Cardiac muscle cell (in vitro differentiated cells and primary cell): ENCODE measurements at places on chromosomes 16 and 17. TPM values are rescaled to one million over a fixed set of nuclear protein-coding genes. Genes with fewer than 3 reads are reported as not detected.

DNA sequence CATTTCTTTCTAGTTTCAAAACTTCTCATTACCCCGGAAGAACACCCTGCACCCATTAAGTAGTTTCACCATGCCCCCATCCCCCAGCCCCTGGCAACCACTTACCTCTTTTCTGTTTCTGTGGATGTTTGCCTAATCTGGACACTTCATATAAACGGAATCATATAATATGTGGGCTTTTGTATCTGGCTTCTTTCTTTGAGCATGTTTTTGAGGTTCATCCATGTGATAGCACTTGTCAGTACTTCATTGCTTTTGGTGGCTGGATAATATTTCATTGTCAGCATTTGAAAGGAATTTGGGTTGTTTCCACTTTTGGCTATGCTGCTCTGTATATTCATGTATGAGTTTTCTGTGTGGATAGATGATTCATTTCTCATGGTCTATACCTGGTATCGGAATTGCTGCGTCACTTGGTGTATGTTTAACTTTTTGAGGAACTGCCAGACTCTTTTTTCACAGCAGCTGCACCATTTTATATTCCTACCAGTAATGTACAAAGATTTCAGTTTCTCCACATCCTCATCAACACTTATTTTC lies 30.0 kb upstream of the SLC5A10 start:
- DNase-seq, result peak; percentile 60

Gene CACNB1
- 17.3 and 27.6 TPM in 2 replicates for total RNA-seq

Gene TBC1D3
- total RNA-seq, result not detected in 2 replicates

Gene CCDC40
- 8.0 and 11.3 TPM in 2 replicates for total RNA-seq

Gene ABR
- 55.4 and 67.5 TPM in 2 replicates for total RNA-seq

Gene GRIN2A
- 1.7 and 5.5 TPM in 2 replicates for total RNA-seq

- DNase-seq, result no peak
Measured at GRCh38 chr16:50467943-50468748, 80.0 kb upstream of the NKD1 start.

- peak; percentile 2 for DNase-seq
Measured at GRCh38 chr16:84143784-84144199, 1.2 kb downstream of the HSDL1 start.

Gene MEOX1
- 0.07 and 1.0 TPM in 2 replicates for total RNA-seq

GRCh38 chr17:78315355-78316114 lies 44.3 kb downstream of the SOCS3 start:
- no peak for DNase-seq

- DNase-seq, result no peak
Measured at GRCh38 chr17:54932711-54933110, 32.1 kb downstream of the TOM1L1 start.

Gene ZG16B
- total RNA-seq, result not detected in 2 replicates

DNA sequence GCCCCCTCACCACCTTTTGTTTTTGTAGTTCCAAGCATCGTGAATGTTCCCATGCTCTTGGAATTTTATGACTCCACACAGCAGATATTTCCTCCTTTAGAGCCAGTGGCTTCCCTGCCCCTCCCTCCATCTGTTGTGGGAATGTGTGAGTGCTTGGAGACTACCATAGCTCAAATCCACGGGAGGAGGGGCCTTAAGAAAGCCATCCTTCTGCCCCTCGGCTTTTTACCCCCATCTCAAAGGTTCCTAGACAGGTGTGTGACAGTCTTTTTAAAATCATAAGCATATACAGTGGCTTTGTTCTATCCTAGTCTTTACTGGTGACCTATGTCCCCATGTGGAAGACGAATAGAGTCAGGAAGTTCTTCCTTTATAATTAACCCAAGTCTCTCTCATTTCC lies 47.2 kb downstream of the YPEL2 start:
- peak; percentile 83 for DNase-seq

DNA sequence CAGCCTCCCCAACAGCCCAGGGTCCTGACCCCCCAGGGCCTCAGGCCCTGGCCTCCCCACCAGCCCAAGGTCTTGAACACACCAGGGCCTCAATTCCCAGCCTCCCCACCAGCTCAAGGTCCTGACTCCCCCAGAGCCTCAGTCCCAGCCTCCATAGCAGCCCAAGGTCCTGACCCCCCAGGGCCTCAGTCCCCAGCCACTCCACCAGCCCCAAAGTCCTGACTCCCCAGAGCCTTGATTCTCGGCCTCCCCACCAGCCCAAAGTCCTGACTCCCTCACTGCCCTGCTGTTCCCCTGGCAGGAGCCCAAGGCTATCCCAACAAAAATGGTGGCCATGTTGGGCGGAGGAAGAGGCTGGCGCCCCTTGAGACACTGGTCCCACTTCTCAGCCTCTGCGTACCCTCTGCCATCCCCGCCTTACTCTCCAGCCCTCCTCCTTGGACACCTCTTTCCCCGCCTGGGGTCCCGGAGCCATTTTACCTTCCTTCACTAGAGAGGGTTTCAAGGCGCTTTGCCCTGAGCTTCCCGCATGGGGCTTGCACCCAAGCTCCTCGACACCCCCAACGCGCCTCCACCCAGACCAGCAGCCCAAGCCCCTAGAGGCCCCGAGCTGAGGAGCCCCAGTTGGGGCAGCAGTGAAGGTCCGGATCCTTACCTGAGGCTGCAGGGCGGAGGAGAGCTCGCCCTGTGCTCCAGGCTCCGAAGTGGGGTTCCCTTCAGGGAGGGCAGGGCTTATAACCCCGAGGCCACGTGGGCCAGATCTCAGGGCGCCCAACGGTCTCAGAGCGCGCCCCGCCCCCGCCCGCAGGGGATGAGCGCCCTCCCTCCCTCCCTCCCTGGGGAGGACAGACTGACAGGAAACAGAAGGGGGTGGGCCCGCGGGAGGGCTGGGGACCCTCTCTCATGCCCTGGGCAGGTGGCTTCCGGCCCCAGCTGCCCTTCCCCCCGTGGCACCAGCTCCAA lies 3.5 kb upstream of the TSPOAP1 start:
- no peak for DNase-seq

Gene LDHD
- 7.6 and 12.2 TPM in 2 replicates for total RNA-seq

Gene ETV4
- total RNA-seq, result 1.3 and 2.4 TPM in 2 replicates

DNA sequence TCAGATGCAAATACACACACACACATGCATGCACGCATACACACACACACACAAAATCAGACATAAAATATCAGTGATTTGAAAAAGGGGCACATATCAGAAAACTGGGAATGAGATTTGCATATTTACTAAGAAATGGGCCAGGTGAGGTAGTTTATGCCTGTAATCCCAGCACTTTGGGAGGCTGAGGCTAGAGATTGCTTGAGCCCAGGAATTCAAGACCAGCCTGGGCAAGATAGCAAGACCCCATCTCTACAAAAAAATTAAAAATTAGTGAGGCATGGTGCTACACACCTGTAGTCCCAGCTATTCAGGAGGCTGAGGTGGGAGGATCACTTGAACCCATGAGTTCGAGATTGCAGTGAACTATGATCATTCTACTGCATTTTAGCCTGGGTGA lies 22.4 kb upstream of the PNPO start:
- no peak for DNase-seq

DNA sequence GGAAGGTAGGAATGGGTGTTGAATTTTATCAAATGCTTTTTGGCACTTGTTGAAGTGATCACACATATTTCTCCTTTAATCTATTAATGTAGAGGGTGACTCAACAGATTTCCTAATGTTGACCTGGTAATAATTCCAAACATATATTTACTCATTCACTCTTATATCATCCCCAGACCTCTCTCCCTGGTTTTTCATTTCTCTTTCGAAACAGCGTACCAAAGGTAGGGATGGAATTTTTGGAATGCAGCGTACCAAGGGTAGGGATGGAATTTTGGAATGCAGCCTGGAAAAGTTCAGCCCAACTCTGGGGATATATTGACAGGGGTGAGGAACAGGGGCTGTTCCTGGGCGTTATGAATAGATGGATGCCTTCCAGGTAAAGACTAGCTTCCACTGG lies 7.3 kb downstream of the KIF18B start:
- peak; percentile 70 for DNase-seq

- DNase-seq, result peak; percentile 55
Measured at GRCh38 chr17:27553019-27553511, 77.9 kb upstream of the LGALS9 start.

GRCh38 chr16:68782198-68783174 lies 45.4 kb downstream of the CDH1 start:
- DNase-seq, result no peak

- DNase-seq, result no peak
Measured at GRCh38 chr17:79043931-79044320, 20.0 kb downstream of the C1QTNF1 start.

- DNase-seq, result no peak
Measured at GRCh38 chr17:39997543-39997942, 16.9 kb downstream of the PSMD3 start.

Gene ADAD2
- total RNA-seq, result 0.04 TPM in 1 of 2 replicates, not detected in the other

DNA sequence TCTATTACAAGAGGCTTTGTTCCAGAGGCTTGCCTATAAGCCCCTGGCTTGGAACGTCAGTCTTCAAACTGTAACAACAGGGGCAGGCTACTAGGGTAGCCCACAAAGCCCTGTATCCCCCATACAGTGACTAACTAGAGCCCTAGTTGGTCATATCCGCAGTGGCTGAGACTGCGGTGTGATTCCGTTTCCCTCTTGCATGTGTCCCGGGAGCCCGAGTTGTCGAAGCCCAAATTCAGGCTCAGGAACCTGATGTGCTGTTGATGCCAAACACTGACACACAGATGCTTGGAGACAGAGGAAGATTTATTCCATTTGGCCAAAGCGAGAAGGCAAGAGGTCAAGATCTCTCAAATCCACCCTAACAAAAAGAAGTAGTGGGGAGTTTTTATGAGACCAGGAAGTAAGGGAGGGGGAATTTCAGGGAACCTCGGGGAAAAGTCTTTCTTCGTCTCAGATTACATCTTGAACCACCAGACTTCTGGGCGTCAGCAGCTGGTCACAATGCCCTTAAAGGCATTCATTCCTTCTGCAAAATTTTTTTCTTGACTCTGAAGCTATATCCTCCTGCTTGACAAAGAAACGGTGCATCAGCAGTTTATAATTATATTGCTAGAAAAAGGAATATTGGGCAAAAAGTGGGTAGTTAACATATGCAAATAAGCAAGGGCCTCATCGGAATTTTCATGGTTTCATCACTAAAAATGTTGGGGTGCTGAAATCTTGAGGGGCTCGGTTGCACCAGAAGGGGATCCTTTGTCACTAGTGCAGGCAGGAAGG lies 879 bp downstream of the SLFN5 start:
- DNase-seq, result peak; percentile 38

GRCh38 chr17:29760279-29761039 lies 137.7 kb upstream of the CORO6 start:
- DNase-seq, result peak; percentile 47

- DNase-seq, result no peak
Measured at GRCh38 chr17:20010936-20011335, 1.8 kb downstream of the SPECC1 start.

DNA sequence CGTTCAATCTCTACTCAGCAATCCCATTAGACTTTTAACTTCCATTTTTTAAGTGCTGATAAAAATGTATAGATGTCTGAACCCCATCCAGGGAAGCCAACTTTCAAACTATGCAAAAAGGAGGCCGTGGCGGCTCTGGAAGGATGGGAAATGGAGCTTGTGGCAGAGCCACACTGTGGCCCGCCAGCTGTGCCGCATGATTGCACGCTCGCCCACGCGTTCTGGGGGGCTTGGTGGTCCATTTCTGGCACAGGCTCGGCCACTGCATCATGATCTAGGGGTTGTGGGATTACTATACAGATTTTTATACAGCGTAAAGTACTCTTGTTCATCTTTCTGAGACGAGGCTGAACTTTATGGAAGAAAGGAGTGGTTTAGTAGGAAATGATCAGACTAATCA lies 57.6 kb downstream of the FOXL1 start:
- DNase-seq, result no peak

DNA sequence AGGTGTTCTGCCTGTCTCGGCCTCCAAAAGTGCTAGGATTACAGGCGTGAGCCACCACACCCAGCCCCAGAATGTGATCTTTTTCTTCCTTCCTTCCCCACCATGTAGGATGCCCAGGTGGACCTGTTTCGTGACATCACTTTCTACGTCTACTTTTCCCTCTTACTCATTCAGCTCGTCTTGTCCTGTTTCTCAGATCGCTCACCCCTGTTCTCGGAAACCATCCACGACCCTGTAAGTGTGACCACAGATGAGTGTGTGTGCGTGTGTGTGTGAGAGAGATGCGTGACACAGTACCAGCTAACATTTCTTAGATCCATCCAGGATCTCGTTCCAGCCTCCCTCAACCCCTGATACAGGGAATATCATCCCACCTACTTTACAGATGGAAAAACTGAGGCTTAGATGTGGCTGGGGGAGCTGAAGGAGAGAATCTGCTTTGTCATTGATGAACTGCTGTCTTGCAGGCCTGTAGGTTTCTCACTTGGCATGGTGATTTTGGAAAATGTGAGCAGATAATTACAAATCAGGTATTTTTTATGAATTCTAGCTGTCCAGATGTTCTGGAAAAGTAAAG lies 67.1 kb downstream of the ABCC1 start:
- no peak for DNase-seq

Gene LPO
- total RNA-seq, result not detected in 2 replicates

Gene RAB37
- 3.4 and 6.9 TPM in 2 replicates for total RNA-seq

GRCh38 chr17:33038740-33039139 lies 47.1 kb downstream of the SPACA3 start:
- peak; percentile 58 for DNase-seq

DNA sequence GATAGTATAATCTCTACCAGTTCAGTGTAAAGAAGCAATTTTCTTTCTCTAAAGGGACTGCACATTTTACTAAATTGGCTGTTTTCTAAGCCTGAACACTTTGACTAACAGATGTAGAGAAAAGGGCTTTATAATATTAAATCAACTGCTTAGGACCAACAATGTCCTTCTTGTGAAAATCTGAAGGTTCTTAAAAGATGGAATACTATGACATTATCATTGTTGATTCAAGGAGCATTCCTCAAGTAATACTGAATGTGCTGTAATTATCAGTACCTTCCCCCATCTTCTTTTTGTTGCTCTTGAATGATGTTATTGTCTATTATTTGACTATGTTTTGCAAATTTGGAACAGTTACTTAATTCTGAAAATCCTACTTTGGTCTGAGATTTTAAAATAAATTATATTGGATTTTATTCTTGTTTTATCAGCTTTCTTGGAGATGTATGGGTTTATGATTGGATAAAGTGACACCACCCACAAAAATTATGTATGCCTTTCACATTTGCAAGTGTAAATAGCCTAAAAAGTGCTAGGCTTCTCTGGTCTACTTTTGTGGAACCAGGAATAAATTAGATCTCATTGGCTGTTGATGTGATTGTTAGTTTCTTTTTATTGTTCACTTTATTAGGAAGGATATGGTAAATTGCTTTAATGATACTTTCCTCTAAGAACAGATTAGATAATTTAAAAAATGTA lies 53.0 kb downstream of the TAOK1 start:
- DNase-seq, result no peak

DNA sequence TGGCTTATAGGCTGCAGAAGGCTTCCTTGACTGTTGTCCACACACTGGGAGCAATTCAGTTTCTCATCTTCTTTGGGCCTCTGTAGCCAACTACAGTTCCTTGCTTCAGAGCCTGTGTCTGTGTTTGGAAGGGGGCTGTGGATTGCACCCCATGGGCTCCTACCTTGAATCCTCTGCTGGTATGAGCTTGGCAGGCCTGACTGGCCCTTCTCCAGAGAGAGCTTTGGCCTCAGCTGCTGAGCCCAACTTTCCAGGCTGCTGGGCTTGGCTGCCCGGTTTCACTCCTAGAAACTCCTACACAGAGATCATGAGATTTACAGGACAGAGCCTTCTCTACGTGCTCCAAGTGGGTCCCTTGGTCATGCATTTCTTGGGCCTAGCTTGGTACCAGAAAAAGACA lies 354.4 kb downstream of the SNX29 start:
- DNase-seq, result no peak

- no peak for DNase-seq
Measured at GRCh38 chr16:79049040-79049439, 551.5 kb downstream of the MAF start.
